Fibroblast of gingiva (primary cell): ENCODE measurements at places on chromosomes 1 and 21.

DNA sequence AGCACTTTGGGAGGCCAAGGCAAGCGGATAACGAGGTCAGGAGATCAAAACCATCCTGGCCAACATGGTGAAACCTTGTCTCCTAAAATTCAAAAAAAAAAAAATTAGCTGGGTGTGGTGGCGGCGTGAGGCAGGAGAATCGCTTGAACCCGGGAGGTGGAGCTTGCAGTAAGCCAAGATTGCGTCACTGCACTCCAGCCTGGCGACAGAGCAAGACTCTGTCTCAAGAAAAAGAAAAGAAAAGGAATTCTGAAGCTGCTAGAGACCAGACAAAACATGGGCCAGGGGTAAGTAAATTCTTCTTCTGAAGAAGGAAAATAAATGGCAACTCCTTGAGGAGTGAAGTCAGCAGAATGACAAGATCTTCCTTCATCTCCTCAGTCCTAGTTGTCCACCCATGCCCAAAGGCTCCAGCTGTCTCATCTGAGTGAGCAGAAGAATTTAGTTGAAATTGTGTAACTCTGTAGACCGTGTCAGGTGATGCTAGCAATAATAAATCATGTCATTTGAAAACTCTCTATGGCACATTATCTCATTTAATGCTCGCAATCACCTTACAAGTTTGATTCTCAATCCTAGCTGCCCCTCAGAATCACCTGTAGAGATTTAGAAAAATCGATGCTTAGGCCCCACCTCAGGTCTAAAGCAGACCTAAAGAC lies 14.3 kb downstream of the PDZK1 start:
- no peak for DNase-seq

- no peak for DNase-seq
Measured at GRCh38 chr1:201025571-201026002, 2.1 kb upstream of the KIF21B start.

DNA sequence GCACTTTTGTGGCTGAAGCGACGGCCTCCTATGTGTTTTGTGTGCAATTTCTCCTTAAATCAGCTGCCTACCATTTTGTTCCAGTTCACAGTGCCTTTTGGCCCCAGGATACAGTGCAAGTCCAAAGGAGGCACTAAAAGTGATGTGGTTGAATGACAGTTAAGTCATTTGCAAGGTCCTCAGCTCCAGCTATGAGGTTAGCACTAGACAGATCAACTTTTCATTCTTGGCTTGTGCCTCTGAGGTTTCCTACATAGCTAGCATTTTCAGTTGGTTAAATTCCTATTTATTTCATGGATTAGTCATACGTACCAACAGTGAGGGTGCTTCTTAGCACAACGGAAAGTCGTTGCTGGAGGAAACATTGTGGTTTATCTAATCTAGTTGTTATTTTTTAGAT lies 59.3 kb upstream of the NTPCR start:
- peak; percentile 94 for DNase-seq

- no peak for DNase-seq
Measured at GRCh38 chr1:32498751-32499150, 33.9 kb downstream of the ZBTB8B start.

DNA sequence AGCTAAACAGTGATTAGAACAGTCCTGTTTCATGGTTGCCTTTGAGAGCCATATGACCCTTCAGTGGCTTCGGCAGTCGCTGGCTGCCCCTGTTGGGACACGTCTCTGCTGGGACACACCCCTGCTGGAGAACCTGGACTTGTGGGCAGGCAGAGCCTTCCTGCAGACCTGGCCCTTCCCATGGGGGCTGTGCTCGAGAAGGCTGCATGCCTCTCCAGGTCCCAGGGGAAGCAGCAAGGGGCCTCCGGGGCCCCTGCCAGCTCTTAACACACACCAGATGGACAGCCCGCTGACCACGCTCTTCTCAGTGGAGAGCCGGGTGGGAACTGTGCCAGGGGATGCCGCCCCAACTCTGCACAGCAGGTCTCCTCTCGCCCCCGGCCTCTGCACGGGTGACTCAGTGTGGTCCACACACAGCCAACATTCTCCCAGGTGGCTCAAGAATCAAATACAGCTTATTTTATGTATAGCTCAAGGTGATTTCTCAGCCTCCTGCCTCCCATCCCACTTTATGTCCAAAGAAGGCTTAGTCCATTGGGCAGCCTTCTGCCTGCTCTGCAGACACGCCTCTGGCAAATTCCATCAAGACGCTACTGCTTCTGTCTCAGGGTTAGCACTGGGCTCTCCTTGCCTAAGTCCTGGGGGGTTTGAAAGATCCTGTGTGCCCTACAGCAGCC lies 450.8 kb downstream of the KIF26B start:
- DNase-seq, result peak; percentile 68

- DNase-seq, result no peak
Measured at GRCh38 chr1:82795508-82796149, 994.9 kb downstream of the ADGRL2 start.

DNA sequence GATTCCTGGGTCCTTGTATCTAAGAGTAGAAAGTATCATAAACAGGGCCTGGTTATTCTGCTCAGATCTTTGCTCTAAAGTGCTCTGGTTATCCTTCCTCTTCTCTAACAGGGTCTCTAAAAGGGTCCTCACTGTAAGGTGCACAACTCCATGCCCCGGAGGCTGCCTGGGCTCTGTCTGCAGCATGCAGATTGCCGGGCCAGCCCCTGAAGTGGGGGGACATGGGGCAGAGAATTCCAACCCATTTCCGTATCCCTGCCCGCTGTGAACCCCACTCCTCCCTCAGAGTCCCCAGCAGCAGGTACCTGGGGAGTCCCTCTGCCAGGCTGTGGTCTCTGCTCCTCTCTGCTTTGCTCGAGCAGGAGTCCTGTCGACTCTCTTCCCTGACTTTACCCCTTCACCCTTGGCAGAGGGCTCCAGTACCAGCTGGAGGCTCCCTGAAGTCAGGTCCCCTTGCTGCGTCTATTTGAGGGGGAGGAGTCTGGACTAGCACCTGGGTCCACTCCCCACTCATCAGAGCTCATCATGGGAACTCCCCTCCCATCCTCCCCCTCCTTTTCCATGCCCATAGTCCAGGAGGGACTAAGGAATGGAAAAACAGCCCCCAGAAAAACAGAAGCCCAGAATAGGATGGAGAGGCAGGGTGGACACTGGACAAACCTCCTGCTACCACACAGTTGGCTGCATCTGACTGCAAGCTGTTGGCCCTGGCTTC lies 12.1 kb downstream of the BLACAT1 start:
- DNase-seq, result no peak

DNA sequence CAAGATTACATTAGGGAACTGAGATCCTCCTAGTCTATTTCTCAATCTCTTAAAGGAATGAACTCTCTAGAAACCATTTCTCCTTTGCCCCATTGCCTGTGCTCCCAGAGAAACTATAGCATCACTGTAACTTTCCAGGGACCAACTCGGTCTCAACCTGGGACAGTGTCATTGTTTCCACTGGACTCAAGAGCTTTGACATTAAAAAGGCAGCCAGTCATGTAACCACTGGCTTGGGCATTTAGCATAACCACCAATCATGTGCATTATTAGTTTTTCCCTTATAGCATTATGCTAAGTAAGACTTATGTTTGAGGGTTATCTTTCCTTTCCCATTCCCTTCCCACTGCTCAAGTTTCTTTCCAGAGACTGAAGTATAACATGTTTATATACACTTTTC lies 18.2 kb downstream of the TEX38 start:
- DNase-seq, result no peak

DNA sequence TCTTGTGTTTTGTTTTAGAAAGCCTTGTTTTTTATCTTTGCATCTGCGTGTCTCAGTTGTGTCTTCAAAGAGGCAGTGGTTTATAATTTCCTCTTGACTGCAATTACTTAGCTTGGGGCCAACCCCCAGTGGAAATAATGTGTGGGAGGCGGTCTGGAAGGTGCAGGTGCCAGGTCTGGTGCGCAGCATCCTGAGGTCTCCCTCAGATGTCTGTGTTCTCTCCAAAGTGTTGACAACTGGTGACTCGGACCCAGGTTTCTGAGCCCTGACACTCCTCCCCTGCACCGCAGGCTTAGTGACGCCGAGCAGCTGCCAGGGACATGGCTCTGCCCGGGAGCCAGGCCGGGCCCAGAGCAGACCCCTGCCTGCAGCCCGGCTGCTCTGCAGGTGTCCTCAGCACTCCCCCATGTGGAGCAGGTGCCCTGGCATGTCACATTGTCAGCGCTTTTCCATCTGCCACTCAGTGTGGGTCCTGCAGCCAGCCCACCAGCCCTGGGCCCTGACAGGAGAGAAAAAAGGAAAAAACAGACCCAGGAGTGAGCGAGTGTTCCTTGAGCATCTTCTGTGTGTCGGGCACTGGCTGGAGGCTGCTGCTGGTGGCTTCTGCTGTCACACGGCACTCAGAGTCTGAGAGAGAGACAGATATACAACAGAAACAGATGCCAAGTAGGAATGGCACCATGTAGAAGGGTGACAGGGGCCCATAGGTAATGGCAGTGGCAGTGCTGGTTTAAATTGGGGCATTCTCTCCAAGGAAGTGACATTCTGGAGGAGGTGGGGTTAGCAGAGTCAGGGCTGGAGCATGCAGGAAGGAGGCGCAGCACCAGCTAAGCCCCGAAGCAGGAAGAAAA lies 24.8 kb upstream of the SELENON start:
- no peak for DNase-seq

DNA sequence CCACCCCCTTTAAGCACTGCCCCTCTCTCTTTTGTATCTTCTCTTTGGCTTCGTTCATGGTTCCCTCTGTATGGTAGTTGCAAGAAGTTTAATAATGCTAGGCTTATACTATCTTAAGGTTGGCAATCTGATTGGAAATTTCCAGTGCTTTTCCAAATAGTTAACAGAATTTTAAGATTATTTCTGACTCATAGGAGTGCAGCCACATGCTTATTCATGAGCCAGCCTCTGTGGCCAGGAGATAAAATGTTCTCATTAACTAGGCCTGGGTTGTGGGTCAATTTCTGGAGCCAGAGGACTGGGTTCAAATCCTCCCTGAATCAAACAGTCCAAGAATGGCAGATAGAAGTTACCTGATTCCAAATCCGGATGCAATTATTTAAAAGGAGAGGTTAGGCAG lies 103.1 kb downstream of the ATP6V1G3 start:
- peak; percentile 14 for DNase-seq

DNA sequence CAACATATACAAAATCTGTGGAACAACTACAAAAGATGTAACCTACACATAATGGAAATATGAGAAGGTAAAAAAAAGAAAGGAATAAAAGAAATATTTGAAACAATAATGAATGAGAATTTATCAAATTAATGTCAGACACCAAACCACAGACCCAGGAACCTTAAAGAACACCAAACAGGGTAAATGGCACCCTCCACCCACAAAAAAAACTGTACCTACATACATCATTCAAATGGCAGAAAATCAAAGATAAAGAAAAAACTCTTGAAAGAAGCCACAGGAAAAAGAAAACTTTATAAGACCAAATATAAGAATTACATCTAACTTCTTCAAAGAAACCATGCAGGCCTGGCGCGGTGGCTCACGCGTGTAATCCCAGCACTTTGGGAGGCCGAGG lies 54.0 kb downstream of the IL12RB2 start:
- no peak for DNase-seq

DNA sequence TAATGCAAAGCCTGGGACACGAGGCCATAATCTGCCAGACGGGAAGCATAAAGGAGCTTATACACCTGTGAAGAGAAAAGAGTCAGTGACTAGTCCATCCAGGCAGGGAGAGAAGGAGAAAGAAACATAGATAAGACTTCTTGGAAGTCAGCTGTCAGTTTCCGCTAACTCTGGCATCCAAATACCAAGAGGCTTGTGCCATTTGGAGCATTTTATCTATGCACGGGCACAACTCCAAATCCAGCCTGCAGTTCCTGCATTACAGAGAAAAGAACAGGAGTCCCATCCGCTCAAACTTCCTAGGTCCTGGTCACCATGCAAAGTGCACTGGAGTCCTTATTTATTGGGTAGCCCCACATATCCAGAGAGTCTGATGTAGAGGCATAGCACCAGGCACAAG lies 27.9 kb downstream of the SEC16B start:
- no peak for DNase-seq

DNA sequence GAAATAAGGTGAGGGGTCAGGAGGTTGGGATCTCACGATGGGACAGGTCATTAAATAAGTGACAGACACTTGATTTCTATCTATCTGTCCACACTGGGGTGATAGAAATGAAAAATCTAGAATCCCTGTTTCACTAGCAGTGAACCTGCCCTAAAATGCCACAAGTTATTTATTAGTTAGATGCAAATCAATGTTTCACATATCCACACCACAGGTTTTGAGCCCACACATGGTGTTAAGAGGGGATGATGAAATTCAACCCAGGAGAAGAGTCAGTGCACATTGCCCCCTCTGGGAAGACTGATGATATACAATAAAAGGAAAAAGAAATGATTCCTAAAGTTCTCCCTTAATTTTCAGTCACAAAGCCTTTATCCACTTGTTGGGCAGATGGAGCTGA lies 10.1 kb upstream of the NTPCR start:
- no peak for DNase-seq

DNA sequence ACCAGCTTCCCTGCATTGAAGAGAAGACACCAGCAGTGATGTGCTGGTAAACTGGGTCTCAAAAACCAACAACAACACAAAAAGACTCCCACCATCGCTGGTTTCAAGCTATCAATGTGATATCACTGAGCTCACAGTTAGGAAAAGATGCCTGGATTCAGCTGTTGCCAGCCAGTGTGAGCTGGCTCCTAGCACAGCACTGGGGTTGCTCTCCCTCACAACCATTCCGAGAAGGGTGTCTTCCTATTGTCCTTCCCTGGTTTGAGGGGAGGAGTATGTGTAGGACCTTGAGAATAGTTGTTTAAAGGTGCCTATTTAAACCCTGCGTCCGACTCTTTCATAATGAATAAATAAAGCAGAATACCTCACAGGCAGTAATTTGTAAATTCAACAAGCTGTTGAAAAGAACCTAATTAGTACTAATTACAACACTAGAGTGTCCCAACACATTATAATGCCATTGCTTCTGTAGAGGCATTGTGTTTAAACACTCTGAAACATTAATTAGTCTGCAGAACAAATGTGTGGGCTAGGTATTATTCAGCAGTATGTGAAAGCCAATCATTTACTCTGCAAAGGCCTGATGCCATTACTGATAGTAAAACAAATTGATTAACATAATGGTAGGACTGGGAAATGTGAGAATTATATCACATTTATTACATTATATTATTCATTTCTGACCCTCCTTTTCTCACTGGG lies 17.2 kb downstream of the NIBAN1 start:
- DNase-seq, result no peak

DNA sequence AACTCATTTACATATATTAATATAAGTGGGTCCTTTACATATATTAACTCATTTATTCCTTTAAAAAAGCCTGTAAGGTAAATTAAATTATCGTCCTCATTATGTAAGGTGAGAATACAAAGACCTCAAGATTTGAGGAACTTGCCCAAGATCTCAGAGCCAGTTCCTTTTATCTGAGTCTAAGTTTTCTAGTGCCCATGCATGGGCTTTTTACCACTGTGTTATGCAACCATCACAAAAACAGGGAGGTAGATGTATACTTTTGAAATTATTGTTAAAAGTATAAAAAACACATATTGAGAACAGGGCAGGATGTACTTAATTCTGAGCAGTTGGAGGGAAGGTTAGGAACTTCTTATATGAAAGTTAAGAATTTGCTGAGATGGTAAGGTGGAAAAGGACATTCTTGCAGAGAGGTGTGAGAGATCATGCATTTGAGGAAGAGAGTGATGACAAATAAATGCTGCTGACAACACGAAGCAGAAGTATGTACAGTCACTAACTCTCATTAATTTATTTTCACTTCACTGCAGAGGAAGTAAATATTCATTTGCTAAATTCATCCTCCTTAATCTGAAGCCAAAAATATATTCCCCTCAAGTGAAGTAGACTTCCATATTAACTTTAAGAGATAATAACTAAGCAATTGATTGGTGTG lies 28.9 kb upstream of the LYPLAL1 start:
- no peak for DNase-seq
